ENCODE measurements at places on chromosomes 1 and 21.

- no peak for DNase-seq
Measured at GRCh38 chr1:97069312-97069711, 347.7 kb downstream of the PTBP2 start.

DNA sequence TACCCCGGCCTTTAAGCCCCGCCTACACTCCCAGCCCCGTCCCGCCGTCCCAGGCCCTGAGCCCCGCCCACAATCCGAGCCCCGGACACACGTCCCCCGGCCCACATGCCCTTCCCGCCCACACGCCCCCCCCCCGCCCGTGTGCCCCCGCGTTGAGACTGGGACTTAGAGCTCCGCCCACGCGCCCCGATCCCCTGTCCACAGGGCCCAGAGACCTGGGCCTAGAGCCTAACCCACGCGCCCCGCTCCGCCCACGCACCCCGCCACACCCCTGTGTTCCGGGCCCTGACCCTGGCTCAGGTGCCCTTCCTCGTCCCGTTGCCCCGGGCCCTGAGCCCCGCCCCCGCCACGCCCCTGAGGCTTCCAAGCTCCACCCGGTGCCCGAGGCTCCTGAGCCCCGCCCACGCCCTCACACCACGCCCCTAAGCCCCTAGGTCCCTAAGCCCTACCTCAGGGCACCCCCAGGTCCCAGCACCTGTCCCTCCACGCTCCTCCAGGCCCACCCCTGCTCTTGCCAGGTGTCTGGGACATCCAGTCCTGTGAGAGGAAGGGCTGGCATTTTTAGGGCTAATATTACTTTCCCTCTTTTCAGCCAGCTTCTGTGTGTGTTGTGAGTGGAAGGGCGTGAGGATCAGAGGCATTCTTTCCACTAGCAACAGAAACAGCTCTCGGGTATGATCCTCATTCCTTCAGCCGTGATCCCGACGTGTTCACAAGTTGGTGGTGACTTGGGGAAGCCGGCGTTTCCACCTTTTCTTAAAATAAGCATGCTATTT lies 552 bp upstream of the GPR157 start:
- DNase-seq = peak; percentile 66

GRCh38 chr1:86100401-86100800 lies 56.2 kb downstream of the COL24A1 start:
- DNase-seq = no peak

GRCh38 chr21:16330082-16330907 lies 600.5 kb downstream of the USP25 start:
- no peak for DNase-seq

DNA sequence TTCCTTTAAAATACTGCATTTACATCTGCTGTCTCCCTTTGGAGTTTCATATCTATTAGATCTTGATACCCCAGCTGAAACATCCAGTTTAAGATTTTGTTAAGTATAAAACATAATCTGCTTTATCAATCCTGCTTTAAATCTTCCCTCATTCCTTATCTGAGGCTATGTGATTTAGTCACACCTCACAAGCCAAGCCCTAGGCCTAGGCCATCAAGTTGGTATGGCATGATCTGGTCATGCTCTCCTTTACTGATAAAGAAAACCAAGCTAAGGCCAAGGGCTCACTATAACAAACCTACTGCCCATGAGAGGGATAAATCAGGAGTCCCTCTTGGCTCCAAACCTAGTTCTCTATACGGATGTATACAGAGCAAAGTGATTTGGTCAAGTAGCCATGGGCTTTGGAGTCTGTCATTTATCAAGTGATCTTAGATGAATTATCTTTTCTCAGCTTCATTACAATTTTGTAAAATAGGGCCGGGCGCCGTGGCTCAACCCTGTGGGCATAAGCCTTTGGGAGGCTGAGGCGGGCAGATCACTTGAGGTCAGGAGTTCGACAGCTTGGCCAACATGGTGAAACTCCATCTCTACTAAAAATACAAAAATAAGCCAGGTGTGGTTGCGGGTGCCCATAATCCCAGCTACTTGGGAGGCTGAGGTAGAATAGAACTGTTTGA lies 22.8 kb downstream of the ENSA start:
- DNase-seq = no peak
